ENCODE measurements at places on chromosomes 7 and 10.
A peak's percentile ranks its signal among the peaks of the same experiment; 100 is the strongest.

DNA sequence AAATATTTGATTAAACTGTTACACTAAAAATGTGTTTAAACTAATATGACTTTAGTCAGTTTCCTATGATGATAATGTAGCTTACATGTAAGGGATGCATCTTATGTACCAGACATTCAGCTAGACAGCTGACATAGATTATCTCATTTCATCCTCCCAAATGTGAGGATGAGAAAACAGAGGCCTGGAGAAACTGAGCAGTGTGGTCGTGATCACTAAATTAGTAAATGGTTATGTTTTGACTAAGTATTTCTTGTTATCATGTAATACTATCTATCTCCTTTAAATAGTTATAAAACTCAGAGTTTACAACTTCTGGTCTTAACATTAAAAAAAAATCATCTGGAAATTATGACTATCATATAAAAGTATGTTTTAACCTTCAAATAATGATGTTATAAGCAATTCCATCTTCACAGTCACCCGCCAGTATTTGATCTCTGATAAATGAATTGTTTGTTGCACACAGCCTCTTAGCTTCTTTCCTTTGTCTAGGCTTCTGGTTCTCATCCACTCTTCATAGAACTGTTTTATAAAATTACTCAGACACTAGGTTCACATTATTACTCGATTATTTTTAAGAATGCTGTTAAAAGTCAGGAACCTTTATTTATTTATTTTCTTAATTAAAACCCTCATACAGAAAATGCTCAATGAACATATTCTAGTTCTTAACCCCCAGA, 33.6 kb upstream of the HDAC9 start:
- DNase-seq: no peak

DNA sequence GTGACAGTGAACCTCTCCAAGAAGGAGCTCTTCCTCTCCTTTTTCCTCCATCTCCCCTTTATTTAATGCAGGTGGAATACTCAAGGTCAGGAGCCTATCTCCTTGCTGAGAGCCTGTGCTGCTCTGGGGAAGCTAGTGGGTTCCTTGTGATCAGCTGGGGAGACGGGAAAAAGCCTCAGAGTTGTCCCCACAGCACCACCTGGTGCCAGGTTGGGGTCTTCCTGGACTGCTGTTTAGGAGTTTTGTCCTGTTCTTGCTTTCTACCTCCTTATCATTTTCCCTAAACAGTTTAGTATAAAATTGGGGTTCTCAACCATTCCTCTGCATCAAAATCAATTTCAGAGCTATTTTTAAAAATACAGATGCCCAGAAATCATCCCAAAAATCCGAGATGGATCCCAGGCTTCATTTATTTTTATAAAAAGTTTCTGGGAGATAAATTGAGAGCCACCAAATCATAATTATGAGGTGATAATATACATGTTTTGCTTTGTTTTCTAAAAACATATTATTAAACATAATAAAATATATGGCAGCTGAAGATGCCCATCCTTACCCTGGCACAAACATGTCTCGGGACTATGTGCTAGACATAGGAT, 44.3 kb downstream of the MACC1 start:
- peak; percentile 12 for DNase-seq

GRCh38 chr10:129105266-129105665, 361.8 kb upstream of the MGMT start:
- no peak for DNase-seq

GRCh38 chr7:152180587-152180986, 155.1 kb downstream of the GALNT11 start:
- DNase-seq: peak; percentile 18

- DNase-seq: no peak
These were observed 838.6 kb upstream of the SORCS1 start for GRCh38 chr10:108003061-108003460.

GRCh38 chr10:93138113-93138870, 64.6 kb downstream of the CYP26A1 start:
- no peak for DNase-seq

- DNase-seq: no peak
These were observed 531.3 kb upstream of the FZD8 start for GRCh38 chr10:36173364-36173763.

- DNase-seq: no peak
These were observed 8.2 kb upstream of the SORBS1 start for GRCh38 chr10:95569368-95569767.

DNA sequence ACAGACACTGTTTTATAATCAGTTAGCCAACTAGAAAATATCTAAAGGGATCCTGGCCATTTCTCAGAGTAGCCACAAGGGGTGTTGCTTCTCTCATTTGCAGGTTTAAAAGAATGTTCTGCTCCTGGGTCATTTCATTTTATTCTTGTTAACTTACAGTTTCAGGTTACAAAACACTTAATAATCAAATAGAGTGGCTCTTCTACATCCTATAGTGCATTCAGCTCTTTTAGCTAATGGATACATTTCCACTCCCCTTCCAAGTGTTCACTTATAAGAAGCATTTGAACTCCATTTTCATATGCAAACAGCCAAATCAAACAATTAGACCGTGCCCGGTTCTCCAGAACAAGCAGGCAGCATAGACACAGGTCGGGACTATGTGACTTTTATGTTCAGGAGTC, 117.5 kb downstream of the TRIL start:
- DNase-seq: peak; percentile 11

- DNase-seq: no peak
These were observed 49.0 kb upstream of the PODXL start for GRCh38 chr7:131605280-131605878.

DNA sequence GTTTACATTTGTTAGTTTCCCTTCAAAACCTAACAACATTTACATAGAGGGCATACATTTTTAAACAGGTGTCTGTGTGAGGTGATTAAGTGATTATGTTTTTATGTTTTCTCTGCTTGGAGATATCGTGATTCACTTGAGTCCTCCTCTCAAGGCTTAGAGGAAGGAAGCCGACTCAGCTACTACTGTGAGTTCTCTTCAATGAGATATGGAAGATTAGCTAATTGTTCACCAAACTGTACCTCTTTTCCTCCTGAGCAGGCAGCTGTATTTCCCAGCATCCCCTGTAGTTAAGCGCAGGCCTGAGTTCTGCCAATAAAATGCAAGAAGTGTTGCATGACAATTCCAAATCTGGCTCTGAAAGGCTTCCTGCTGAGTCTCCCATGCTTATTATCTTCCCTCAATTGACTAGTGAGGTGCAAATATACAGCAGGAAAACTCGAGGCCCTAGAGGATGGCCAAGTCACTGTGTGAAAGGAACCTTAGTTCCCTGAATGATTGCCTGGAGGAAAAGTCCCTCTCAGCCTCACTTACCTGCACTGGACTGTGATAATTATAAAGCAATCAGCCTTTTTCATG, 528.7 kb downstream of the GRM8 start:
- no peak for DNase-seq
